ENCODE measurements at places on chromosomes 1 and 21.

DNA sequence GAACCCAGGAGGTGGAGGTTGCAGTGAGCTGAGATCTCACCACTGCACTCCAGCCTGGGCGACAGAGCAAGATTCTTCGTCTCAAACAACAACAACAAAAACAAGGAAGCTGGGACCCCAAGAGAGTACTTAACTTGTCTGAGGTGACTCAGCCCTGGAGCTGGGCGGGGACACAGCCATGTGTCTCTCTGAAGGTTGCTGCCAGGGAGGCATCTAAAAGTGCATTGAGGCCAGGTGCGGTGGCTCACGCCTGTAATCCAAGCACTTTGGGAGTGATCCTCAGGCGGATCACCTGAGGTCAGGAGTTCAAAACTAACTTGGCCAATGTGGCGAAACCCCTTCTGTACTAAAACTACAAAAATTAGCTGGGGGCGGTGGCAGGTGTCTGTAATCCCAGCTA, 7.7 kb downstream of the IFI6 start:
- no peak for DNase-seq

- DNase-seq: no peak
These were observed 58.9 kb downstream of the LRRC40 start for GRCh38 chr1:70146488-70146887.

- no peak for DNase-seq
These were observed 91.2 kb upstream of the PGBD5 start for GRCh38 chr1:230517326-230517725.

GRCh38 chr21:41256771-41257702, 59.6 kb upstream of the FAM3B start:
- no peak for DNase-seq

GRCh38 chr1:11697188-11697892, 5.8 kb downstream of the DRAXIN start:
- DNase-seq: no peak

- DNase-seq: no peak
These were observed 28.5 kb upstream of the ECE1 start for GRCh38 chr1:21318714-21319159.

- DNase-seq: no peak
These were observed 46.0 kb downstream of the DIP2A start for GRCh38 chr21:46504666-46505065.

DNA sequence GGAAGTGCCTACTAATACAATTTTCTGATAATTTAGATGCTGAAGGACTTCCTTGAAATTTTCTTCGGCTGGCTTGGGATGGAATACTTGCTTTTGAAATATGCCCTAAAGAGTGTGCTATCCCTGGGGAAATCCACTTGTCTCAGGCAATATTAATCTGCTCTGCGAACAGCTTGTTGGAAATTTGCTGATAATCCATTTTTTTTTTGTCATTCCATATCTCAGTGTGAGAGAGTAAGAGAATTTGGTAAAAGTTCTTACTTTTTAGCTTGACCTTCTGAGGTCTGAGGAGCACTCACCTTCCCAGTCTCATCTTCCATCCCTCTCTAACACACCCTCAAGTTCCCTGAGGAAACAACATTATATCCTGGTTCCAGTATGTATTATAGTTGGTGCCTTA, 36.8 kb downstream of the DNAJC6 start:
- DNase-seq: no peak

DNA sequence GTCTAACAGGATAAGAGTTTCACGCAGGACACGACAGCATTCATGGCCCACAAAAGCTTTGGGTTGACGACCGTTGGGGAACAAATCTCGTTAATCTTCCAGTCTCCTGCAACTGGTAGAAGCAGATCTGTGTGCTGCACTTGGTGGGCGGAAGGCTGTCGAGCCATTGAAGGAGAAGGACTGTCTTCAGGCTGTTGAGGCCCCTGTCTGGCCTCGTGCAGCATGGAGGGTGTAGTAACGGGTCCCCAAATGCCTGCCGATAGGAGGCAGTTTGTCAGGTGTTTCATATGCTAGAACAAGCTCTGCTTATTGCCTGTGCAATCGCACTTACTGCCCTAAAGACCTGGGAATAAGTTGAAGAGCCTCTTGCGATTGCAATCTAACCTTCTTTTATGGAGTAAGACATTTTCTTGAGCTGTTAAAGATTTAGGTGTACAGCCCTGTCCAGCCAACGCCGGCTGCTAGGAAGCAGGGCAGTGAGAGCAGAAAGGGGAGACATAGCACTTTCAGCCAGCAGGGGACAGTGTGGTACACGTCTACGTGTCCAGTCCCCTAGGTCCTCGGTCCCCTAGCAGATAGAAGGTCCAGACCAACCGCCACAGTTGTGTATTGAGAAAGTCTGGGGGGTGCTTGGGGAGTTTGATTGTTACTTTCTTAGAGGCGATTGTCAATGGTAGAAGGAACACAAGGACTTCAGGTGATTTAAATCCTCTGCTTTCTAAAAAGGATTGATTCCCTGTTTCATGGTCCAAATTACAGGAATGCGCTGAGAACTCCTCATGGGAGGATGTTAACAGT, 102.3 kb upstream of the TMPRSS2 start:
- DNase-seq: no peak

- no peak for DNase-seq
These were observed 12.1 kb downstream of the LGR6 start for GRCh38 chr1:202205523-202206190.

- no peak for DNase-seq
These were observed 23.0 kb downstream of the TMEM63A start for GRCh38 chr1:225859151-225859550.

GRCh38 chr1:197776351-197777105, 1.2 kb upstream of the DENND1B start:
- DNase-seq: peak; percentile 15

DNA sequence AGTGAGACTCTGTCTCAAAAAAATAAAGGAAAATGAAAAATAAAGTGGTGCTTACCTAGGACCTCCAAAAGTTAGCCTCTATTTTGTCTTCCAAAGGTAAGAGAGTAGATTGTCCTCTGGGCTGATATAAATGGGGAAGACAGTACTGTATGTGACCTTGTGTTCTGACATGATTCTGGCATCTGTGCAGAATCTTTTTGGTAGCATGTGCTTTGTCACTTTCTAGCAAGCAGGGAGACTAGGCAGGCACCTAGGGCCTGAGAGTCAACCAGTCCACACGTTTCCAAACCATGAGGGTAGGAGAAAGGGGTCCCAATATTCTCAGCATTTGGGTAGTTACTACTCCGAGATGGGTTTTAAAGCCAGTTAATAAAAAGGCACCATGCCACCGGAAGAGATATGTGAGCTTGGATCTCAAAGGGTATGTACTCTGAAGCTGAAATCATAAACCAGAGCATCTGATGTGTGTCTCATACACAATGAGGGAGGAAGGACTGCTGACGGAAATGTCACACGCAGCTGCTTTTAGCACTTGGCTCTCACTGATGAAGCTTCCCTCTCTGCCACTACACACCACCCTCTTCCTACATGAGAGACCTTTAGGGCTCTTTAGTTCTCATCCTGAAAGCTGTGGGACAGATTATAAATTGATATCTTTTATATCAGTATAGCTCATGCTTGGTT, 27.0 kb upstream of the SLC16A1 start:
- no peak for DNase-seq

DNA sequence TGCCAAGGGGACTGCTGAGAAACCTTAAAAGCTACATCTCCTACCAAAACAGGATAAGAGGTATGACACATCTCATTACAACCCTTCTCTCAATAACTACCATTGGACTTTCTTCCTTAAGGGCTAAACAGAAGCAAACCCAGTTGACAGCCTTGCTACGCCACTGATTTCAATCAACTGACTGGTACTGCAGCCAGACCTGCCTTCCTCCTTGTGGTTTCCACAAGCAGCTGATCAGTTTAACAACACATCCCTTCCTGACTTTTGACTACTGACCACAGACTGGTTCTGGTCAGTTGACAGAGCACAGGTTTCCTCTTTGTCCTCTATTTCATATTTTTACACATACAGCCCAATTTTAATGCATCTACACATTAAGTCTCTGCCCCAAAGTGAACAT, 108.8 kb downstream of the ADAMTS1 start:
- no peak for DNase-seq

- no peak for DNase-seq
These were observed 68.7 kb upstream of the C1orf105 start for GRCh38 chr1:172351754-172352161.

DNA sequence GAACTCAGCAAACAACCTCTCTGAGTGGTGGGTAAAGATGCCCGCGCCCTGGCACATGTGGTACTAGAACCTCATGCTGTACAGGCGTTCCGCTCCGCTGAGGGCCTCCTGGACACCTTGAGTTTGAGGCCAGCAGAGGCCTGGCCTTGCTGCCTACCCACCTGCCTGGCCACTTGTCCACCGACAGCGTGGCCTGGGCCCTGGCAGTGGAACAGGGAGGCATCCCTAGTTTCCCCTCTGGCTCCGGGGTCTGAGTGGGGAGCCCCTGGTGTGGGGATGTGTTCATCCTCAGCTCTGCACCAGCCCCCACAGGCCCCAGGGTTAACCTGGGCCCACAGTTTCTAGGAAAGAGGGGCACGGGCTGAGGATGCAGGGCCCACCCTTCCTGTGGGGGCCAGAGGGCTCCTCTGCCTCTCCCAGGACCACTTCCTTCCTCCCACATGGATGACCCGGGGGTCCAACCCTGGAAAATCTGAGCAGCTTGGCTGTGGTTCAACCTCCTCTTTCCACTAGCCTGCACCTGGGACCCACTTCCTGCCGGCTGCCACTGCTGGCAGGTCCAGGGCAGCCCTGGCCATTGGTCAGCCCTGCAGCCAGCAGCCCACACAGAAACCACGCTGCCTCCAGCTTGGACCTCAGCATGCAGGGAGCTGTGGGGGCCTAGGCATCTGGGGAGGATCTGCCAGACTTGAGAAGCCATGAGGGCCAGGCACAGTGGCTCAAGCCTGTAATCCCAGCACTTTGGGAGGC, 53.3 kb upstream of the COL18A1 start:
- DNase-seq: no peak

DNA sequence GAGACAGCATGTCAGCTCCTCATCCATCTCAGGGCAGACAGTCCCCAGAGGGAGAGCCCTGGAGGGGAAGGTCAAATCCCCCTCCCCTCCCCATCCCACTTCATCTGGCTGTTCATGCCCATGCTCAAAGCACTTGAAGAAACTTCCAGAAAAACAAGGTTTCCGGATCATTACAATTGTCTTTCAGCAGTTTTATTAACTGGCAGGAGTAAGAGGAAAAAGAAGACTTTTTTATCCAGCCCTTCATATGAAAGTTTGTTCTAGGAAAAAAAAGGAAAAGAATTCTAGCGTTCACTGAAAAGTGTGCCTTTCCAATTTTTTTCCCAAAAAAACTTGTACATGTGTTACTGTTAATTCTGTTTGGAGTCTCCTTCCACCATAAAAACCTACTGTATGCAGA, 145.7 kb upstream of the TIAM1 start:
- DNase-seq: no peak

DNA sequence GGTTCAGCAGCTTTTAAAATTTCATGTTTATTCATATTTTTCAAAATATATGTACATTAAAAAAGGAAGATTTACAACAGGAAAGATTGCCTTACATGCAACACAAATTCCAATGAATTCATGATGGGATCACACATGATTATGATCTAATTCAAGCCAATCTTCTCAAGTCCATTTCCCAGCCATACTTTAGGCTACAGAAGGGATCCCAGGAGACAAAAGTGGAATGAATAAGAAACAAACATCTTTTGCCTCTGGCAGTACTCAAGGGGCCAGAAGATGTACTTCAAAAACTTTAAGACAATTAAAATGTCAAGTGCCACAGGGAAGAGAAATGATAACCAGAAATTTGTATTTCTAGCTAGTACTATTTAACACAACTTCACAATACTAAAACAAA, 10.2 kb upstream of the SH2D5 start:
- DNase-seq: no peak

- DNase-seq: peak; percentile 5
These were observed 63.9 kb downstream of the CAPN2 start for GRCh38 chr1:223776075-223776814.

- no peak for DNase-seq
These were observed 4.3 kb downstream of the PIK3CD start for GRCh38 chr1:9655836-9656235.

DNA sequence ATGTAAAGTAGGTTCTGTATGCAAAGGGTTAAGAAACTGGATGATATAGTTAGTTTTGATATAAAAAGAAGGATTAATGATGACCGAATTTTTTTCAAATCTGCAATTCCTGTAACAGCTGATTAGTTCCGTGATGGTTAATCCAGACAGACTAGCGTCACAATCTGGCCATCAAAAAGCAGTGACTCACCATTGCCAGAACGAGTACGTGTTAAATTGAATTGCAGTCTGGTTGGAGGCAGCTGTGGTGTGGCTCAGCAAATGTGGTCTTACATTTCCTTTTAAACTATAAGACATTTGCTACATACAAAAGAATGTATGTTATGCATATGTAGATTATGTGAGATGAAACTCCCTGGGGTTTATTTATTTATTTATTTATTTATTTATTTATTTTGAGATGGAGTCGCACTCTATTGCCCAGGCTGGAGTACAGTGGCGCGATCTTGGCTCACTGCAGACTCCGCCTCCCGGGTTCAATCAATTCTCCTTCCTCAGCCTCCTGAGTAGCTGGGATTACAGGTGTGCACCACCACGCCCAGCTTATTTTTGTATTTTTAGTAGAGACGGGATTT, 139.8 kb downstream of the RYR2 start:
- no peak for DNase-seq

DNA sequence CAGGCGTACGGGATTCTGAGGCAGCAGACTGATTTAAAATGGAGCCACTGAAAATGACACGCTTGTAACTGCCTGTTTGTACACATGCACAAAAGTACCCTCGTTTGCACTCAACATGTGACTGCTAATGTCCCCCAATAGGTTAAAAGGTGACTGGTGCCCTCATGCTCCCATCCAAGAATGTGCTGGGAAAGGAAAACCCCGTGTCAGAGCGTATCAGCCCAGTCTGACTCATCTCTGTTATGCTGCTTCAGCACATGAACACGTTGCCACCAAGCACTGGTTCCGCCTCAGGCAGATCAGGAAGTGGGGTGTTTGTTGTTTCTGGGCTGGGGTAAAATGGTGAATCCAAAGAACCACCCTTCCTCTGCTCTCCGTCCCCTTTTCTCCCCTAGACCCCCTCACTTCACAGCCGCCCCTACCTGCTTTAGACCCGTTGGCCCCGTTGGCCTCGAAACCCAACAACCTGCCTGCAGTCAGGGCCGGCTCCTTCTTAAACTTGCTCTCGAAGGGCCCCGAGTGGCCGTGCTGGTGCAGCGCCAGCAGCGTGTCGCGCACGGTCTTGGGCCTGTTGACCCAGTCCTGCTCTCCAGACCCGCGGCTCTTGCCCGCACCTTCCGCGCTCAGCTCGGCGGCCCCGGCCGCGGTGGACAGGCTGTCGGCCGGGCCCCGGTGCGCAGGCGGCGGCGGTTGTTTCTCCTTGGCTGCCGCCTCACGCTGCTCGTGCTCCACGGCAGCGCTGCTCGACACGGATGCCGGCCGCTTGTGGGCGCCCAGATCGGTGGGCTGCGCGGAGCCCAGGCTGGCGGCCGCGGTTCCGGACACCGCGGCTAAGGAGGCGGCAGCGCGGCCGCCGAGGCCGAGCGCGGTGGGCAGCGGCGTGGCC, 1.7 kb downstream of the IRF2BP2 start:
- no peak for DNase-seq
